HFFc6 (cell line): ENCODE measurements at places on chromosomes 5 and 9. TPM values are rescaled to one million over a fixed set of nuclear protein-coding genes. Genes with fewer than 3 reads are reported as not detected.

Gene ORM2
- total RNA-seq = not detected in 3 replicates

Gene GPR150
- total RNA-seq = 0.15 to 0.35 TPM (median 0.24 TPM) in 3 replicates

Gene LYRM7
- 9.3 to 10.2 TPM (median 10.0 TPM) in 3 replicates for total RNA-seq

DNA sequence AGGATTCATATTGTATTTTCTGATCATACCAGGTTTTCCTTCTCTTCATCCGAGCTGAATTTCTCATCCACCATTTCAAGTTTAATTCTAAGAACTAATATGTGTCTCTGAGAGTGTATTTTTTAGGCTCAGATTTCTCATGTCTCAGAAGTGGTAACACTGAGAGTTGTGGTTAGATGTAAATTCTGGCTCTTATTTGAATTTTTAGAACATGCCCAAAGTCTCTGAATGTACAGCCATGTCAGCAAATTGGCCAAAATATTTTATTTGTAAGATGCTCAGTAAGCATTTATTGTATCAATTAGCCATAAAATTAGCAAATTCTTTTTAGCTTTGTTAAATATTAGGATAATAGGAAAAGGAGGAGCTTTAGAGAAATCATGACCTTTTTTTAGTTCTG lies 16.6 kb downstream of the SV2C start:
- no peaks in the 10 kb centered on the region for H3K4me1 ChIP-seq
- no peaks in the 10 kb centered on the region for H3K36me3 ChIP-seq
- no peaks in the 10 kb centered on the region for H3K27me3 ChIP-seq
- no peak overlapping the region for H3K27ac ChIP-seq
- H3K4me3 ChIP-seq = no peak overlapping the region
- DNase-seq = no peak

DNA sequence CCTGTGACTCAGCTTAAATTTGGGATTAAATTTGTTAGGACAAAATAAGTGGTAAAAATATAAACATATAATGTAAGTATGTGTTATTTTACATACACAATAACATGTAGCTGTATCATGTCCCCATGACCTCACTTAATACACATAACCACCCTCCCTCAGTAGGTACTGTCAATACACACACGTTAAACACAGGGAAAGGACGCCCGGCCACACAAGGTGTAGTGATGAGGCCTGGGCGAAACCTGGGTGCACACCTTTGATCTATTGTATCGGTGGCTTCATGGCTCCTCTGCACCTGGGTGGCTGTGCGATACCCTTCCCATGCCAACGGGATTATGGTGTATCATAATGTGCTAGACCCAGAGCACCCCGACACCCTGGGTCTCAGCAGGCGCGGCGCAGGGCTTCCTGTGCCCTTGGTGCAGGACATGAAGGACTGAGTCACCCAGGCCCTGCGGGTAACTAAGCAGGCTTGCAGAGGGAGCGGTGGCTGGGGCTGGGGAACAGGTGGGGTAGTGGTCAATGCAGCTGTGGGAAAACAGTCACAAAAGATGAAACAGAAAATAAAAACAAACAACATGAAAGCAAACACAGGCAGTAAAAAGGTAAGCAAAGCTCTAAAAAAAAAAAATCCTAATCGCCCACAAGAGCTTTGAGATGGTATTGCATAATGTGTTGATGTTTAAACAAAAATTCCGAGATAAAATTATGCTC lies 127.5 kb upstream of the RETREG1 start:
- peaks cover 27% of the 10 kb centered on the region for H3K36me3 ChIP-seq
- peaks cover 30% of the 10 kb centered on the region for H3K4me1 ChIP-seq
- H3K27me3 ChIP-seq = peaks cover 7% of the 10 kb centered on the region
- H3K4me3 ChIP-seq = no peak overlapping the region
- H3K27ac ChIP-seq = peak overlapping the region; percentile 48; the same call in 1 of the 2 replicates
- no peak for DNase-seq

DNA sequence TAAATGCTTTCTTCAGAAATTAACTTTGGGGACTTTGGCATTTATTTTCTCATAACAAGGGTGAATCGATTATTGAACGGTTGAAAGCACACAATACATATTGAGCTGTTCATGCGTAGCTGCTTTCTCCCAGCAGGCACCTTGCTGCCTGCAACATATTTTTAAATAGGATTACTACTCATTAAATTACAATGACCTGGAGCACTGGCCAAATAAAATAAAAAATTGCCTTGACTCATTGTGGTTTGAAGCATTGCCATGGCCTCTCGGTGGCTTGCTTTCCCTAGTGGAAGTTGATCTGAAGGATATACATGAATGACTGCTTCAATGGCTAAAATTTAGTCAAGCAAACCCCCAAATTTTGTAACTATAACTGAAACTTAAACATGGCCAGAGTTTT lies 181.6 kb upstream of the NUDT12 start:
- H3K4me1 ChIP-seq = no peaks in the 10 kb centered on the region
- no peak overlapping the region for H3K27ac ChIP-seq
- no peak for DNase-seq
- no peaks in the 10 kb centered on the region for H3K36me3 ChIP-seq

GRCh38 chr5:154359221-154359573 lies 86.6 kb upstream of the SAP30L start:
- H3K27ac ChIP-seq = peak overlapping the region; percentile 76
- H3K4me1 ChIP-seq = peaks cover 97% of the 10 kb centered on the region
- H3K4me3 ChIP-seq = peak overlapping the region; percentile 34; the same call in 1 of the 2 replicates
- no peak for DNase-seq
- H3K27me3 ChIP-seq = peaks cover 4% of the 10 kb centered on the region

- no peaks in the 10 kb centered on the region for H3K36me3 ChIP-seq
- peaks cover 3% of the 10 kb centered on the region; the same call in 1 of the 2 replicates for H3K27me3 ChIP-seq
- no peak overlapping the region for H3K4me3 ChIP-seq
- peaks cover 9% of the 10 kb centered on the region for H3K4me1 ChIP-seq
Measured at GRCh38 chr9:95118596-95118995, 198.9 kb downstream of the FANCC start.

- H3K4me1 ChIP-seq = no peaks in the 10 kb centered on the region
- H3K27ac ChIP-seq = no peak overlapping the region
- H3K36me3 ChIP-seq = no peaks in the 10 kb centered on the region
- no peak overlapping the region for H3K4me3 ChIP-seq
Measured at GRCh38 chr5:141780952-141781781, 97.0 kb downstream of the PCDH1 start.

- 0 out of 2 replicates have a peak, but pooled peaks cover 5% of the 10 kb centered on the region for H3K36me3 ChIP-seq
- peaks cover 32% of the 10 kb centered on the region for H3K4me1 ChIP-seq
- H3K27me3 ChIP-seq = peaks cover 5% of the 10 kb centered on the region; the same call in 1 of the 2 replicates
- no peak overlapping the region for H3K27ac ChIP-seq
- DNase-seq = no peak
Measured at GRCh38 chr9:37468620-37469019, 3.4 kb upstream of the ZBTB5 start.

GRCh38 chr9:94918038-94918753 lies 191.7 kb downstream of the AOPEP start:
- H3K4me1 ChIP-seq = peaks cover 96% of the 10 kb centered on the region
- DNase-seq = no peak
- H3K36me3 ChIP-seq = no peaks in the 10 kb centered on the region; the same call in 1 of the 2 replicates
- no peak overlapping the region; the same call in 1 of the 2 replicates for H3K4me3 ChIP-seq

DNA sequence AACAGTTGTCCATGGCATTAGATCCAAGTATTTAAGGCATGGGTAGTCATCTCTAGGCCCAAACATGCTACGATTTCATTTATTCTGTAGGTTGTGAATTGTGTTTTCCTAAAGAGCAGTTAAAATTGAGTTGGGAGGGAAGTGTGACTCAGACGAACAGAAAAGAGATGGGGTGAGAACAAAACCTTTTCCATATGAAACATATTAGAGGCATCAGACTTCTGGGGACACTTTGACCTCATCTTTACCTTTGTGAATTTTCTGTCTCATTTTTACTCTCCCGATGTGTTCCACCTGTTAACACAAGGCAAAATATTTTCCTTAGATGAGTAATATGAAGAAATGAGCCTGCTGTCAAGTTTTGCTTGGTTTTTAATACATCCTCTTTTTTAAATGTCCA lies 181.3 kb downstream of the ESM1 start:
- H3K27ac ChIP-seq = peak overlapping the region; percentile 34; the same call in 1 of the 2 replicates
- H3K36me3 ChIP-seq = peaks cover 5% of the 10 kb centered on the region; the same call in 1 of the 2 replicates
- DNase-seq = no peak
- no peaks in the 10 kb centered on the region; the same call in 1 of the 2 replicates for H3K27me3 ChIP-seq
